ENCODE measurements at places on chromosomes 7 and 10.

- no peak for DNase-seq
Observed at GRCh38 chr10:50480054-50481007, 143.4 kb downstream of the SGMS1 start.

DNA sequence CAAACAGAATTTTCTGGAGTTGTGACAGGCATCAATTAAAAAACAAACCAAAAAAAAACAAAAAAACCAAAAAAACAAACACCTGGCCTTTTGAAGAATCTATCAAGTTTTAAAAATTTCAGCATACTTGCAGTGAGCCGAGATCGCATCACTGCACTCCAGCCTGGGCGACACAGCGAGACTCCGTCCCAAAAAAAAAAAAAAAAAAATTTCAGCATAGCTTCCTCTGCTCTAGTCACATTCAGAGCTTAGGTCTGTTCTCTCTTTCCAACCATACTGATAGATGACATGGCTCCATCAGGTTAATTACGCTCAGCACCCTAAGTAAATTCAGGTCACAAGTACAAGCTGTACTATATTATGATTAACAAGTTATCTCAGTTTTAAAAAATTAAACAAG lies 3.1 kb downstream of the KBTBD2 start:
- DNase-seq, result no peak

DNA sequence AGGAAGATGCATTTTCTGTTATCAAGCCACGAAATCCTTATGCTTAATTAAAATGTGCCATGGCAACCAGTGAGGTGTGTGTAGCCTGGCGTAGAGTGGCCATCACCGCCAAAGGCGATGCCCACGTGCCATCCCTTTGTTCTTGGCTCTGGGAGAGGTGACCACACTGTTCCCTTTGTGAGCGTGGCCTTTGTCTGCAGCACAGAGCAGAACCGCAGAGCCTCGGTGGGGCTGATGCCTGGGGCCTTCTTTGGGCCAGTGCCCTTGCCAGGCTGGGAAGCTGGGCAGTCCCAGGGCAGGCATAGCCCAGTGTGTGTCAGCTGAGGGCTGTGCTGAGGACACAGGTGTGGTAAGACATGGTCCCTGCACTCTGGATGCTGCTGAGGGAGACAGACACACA lies 48.3 kb downstream of the BUB3 start:
- DNase-seq, result no peak

- no peak for DNase-seq
Observed at GRCh38 chr10:5978230-5978489, 817 bp upstream of the IL15RA start.

- DNase-seq, result no peak
Observed at GRCh38 chr10:80131499-80131901, 1.0 kb upstream of the PLAC9 start.

- DNase-seq, result no peak
Observed at GRCh38 chr7:34807548-34808340, 149.7 kb downstream of the NPSR1 start.

- DNase-seq, result no peak
Observed at GRCh38 chr10:131556061-131556896, 244.8 kb upstream of the TCERG1L start.

GRCh38 chr7:33562996-33563395 lies 342.3 kb upstream of the BMPER start:
- no peak for DNase-seq

- DNase-seq, result no peak
Observed at GRCh38 chr7:3078514-3078913, 34.8 kb upstream of the CARD11 start.

- DNase-seq, result no peak
Observed at GRCh38 chr10:113431398-113432160, 121.3 kb upstream of the HABP2 start.
